ENCODE measurements at places on chromosomes 6 and 20.

DNA sequence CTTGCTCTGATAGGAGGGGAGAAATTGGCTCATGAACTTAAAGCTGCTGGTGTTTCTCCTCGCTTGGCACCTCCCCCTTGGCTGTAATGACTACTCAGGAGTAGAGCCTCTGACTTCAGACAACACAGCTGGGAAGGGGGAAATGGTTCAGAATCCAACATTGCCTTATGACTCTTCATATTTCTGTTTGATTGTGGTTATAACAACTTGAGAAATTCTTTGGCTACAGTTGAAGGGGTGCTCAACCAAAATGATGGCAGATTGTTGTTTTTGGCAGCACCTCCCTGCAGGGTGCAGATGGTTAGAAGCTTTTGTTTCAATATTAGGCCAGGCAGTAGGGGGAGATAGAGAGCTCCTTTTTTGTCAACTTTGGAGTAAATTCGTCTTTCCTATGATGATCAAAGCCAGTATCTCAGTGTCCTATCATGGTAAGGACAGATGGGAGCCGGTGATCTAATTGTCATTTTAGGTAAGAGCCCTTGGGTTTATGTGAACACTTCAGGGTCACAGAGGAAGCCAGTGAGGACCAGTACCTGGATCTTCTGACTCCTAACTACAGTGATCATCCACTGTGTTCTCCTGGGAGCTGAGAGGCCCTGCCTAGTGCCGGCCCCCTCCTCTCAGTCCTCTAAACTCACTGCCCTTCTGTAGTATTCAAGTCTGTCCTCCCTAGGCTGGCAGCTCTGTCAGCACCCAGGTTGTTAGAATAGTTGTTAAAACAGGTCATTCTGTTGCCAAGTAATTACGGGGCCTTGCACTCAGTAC, 39.9 kb downstream of the RPRD1B start:
- peak; percentile 10 for DNase-seq

DNA sequence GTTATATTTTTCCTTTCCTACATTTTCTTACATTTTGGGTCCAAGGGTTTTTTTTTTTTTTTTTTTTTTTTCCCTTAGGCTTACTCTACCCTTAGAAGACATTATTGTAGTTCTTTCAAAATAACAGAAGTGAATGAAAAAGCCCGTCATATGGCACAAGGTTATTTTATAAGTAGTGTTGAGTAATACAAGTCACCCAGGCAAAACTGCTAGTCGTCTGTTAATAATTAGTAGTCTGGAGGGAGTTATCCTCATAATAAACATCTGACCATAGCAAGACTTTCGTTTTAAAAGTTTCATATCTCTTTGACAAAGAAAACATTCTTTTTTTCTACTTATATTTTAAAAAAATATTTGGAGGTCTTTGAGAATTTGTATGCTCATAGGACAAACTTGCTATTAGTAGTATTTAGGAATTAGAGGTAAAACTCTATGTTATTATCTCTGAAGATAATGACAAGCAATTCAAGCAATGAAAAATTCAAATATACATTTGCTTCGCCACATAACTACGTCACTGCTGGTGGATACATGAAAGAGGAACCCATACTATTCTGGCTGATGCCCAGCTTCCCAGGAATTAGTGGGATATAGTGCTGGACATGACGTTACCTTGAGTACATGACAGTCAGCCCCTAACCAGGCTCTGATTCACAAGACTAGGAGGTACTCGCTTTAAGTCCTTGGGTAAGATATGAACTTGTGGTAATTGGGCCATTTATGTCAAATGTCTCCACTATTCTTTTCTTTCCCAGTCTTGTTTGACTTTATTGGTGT, 532.8 kb downstream of the GRIK2 start:
- DNase-seq, result no peak

DNA sequence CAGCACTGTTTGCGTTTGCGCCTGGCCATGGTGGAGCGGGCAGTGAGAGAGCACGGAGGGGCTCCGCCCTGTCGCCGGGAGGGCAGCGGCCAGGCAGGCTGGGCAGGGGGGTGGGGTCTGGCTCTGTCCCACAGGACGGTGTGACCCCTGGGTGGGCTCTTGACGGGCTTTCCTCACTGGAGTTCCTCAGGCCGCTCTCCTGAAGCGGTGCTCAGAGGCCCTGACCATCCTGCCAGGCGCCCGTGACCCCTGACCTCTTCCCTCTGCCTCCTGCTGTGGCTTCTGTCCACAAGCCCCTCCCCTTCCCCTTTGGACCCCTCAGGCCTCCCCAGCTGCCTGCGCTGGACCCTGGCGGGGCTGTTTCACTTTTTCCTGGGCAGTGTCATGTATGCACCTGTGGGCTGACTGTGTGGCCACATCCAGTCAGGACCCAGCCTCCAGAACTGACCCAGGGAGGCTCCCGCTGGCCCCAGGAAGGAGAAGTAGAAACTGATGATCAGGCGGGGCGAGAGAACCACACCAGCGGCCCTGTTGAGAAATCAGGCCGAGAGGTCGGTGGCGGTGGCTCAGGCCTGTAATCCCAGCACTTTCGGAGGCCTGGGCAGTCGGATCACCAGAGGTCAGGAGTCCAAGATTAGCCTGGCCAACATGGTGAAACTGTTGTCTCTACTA, 1.2 kb downstream of the OGFR start:
- DNase-seq, result no peak

DNA sequence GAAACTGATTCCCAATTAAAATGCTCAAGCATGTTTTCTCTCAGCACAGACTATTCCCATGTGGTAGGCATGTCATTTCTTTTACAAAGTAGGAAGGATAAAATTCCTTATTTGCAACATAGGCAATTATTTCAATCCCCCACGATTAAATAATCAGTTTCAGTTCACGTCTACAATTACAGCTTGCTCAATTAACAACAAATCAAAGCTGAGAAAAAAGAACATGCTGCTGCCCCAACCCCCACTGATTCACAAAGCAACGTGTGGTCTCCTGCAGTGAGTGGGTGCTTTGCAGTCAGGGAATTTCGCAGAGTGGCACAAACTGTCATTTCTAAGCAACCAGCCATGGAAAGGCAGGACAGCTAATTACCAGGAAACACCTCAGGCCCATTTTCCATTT, 17.0 kb downstream of the RNASET2 start:
- DNase-seq, result no peak

DNA sequence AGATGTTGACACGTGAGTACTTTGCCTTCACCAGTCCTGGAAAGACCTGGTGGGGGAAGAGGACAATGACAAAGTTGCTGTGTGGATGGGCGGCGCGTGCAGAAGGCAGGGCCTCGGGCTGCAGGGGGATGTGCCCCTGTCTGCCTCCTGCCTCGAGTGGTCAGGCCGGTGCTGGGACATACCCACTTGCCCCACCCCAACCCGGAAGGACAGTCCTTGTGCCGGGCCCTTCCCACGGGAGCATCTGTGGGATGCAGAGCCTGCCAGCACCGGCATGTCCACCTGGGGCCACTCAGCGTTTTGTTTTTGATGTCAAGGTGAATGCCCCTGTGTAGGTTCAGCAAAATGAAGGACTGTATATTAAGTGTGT, 60.5 kb upstream of the BHLHE23 start:
- no peak for DNase-seq

DNA sequence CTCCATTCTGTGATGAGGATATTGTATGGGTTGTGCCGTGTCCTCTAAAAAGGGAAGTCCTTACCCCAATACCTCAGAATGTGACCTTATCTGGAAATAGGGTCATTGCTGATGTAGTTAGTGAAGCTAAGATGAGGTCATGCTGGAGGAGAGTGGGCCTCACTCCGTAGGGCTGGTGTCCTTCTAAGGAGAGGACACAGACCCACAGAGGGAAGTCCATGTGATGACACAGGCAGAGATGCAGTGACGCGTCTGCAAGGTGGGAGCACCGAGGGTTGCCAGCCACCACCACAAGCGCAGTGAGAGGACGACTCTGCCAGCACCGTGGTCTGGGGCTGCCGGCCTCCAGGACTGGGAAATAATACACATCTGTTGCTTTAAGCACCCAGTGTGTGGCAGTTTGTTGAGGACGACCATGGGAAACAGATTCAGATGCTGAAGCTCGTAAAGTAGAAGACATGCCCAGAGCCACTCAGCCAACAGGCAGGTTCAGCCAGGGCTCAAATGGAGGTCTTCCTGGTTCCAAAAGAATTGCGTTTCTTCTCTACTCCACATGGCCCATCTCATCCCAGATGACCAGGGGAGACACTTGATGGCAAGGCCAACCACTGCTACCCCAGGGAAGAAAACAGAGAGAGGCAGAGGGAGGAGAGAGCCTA, 59.2 kb upstream of the DUSP22 start:
- no peak for DNase-seq

DNA sequence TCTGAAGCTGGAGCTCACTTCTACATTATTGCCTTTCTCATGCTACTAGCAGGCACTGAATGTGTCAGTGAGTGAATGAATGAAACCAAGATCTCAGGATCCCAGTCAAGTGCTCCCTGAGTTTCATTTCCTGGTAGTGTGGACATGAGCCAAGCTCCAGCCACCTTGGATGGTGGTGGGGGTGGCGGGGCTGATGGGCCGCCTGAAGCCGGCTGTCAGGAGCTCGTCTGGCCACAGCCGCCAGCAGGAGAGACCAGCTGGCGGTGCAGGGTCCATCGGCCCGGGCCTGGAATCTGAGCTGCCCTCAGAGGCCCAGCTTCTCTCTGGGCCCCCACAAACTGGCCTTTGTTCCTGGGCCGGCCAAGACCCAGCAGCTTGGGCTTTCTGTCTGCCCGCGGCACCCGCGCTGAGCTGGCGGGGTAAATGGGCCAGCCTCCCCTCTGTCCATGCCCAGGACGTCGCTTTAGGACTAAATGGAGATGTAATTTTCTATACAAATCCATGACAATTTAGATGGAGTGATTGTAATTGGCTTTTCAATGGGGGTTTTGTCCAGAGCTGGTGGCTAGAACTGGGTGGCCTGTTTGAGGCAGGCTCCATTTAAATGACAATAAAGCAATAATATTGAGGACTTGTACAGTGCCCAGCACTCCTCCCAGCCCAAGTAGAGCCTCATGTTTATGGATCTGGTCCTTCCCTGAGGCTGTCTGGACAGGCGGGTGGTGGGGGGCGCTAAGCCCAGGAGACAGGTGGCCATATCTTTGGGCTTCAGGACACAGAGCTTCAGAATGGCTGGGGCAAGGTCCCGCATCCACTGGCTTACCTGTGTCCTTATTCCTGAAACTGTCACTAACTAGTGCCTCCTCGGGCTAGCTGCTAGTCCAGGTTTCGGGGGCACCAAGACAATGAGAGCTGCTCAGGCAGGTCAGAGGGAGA, 43.5 kb downstream of the NOL4L start:
- no peak for DNase-seq

GRCh38 chr6:131443514-131443913, 129.5 kb upstream of the ARG1 start:
- DNase-seq, result no peak

DNA sequence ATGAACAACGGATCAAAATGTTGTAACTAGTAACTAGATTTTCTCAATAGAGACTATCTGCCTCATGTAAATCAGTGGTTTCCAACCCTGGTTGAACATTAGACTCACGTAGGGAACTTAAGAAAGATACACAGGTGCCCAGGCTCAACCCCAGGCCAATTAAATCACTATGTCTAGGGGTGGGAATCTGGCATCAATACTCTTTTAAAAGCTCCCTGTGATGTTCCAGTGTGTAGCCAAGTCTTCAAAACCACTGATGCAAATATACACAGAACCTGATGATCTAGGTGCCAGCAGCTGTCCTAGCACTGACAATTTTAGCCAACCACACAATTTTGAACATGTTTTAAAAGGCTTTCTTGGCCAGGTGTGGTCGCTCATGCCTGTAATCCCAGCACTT, 128.7 kb downstream of the TBC1D32 start:
- no peak for DNase-seq

Measured in NCI-H1048 (cell line).